ENCODE measurements at places on chromosomes 13 and 19. TPM values are rescaled to one million over a fixed set of nuclear protein-coding genes. Genes with fewer than 3 reads are reported as not detected.

The ZNF541 gene
- total RNA-seq: 0.90 TPM

DNA sequence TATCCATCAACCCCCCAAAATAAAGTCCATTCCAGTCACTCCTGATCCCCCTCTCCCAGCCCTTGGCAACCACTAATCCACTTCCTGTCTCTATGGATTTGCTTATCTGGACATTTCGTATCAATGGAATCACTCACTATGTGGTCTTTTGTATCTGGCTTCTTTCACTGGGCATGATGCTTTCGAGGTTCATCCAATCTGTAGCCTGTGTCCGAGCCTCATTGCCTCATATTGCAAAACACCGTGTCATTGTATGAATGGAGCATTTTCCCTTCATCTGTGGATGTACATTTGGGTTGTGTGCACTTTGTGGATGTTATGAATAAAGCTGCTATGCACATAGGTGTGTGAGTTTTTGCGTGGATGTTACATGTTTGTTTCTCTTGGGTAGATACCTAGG is 1.4 kb upstream of the FZR1 start:
- DNase-seq: no peak

DNA sequence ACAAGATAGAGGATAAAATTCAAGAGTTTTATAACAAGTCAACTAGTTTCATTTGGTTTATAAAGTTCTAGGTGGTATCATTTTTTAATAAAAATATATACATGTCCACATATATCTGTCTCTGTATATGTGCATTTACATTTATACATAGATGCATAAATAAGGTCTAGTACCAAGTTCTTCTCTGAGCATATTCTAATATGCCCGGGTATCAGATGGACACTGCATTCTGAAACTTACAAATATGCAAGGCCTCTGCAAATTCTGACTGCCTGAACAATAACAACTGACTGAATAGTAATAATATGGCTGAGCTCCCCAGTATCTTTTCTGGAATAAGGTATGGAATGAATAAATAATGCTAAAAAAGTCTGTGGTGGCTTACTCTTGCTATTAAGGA is 304.8 kb downstream of the KLF12 start:
- no peak for DNase-seq

DNA sequence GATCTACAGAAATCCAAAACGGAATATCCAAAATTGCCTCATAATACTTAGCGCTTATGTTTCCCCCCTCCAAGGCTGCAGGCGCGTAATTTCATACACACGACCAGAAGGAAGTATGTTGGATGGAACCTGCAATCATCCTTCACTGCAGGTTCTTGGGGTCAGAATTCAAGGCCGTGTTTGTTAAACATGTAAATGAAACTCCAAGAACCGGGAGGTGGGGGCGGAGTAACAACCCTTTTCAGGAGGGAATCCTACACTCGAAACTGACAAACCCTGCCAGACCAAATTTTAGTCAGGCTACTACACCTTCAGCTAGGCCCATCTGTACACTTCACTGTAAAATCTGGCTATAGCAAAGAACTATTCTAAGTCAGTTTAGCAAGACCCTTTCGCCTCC is 1.3 kb downstream of the ZNF607 start:
- DNase-seq: no peak

DNA sequence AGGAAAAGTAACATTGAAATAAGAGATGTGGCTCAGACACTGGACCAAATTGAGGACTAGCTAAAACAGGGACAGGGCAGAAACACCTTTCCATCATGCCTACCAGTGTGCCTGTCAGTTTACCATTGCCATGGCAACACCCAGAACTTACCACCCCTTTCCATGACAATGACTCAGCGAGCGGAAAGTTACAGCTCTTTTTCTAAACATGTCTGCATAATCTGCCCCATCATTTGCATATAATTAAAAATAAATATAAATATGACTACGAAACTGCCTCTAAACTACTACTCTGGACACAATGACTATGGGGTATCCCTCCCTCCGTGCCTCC is 96.0 kb downstream of the UBL3 start:
- DNase-seq: no peak

The ZNF439 gene
- 12.6 TPM for total RNA-seq

GRCh38 chr13:99227909-99228688 is 27.4 kb downstream of the UBAC2 start:
- DNase-seq: no peak

- DNase-seq: no peak
These were observed 1.2 kb downstream of the SAMD1 start for GRCh38 chr19:14089412-14089661.

DNA sequence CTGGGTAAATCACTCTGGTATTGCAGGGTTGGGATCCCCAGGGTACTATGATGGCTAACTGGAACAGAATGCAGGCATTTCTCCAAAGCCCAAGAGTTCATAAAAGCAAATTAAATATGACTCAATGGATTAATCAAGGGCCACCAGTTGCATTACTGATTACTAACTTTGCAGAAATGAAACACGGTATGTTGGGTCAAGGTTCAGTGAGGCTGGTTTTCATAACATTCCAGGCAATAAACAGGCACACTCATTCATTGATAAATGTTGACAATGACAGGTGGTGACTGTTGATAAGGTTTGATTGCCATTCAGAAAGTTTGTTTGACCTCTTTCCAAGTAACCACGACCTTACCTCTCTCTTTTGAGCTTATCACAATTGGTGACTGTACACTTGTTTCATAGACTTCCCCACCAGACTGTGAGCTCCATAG is 506 bp upstream of the AP1M1 start:
- no peak for DNase-seq

DNA sequence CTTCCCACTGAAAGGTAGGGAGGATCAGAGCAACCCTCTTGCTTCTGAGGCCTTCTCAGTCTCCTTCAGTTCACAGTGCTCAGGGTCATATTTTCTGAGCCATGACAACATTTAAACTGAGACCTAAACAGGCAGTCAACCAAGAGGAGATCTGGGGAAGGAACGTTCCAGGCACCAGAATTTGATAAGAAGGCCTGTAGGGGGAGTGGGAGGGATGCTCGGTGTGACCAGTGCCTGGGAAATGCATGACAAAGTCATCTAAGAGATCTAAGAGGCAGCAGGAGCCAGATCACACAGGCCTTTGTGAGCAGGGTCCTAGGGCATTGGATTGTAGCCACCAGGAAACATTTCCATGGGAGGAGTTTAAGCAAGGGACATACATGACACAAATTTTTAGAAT is 71.6 kb downstream of the SHISA2 start:
- no peak for DNase-seq

GRCh38 chr13:33015791-33016323 is 366 bp upstream of the KL start:
- peak; percentile 20 for DNase-seq

The ZNF93 gene
- 29.6 TPM for total RNA-seq

GRCh38 chr13:100356889-100357288 is 231.7 kb downstream of the GGACT start:
- DNase-seq: no peak

DNA sequence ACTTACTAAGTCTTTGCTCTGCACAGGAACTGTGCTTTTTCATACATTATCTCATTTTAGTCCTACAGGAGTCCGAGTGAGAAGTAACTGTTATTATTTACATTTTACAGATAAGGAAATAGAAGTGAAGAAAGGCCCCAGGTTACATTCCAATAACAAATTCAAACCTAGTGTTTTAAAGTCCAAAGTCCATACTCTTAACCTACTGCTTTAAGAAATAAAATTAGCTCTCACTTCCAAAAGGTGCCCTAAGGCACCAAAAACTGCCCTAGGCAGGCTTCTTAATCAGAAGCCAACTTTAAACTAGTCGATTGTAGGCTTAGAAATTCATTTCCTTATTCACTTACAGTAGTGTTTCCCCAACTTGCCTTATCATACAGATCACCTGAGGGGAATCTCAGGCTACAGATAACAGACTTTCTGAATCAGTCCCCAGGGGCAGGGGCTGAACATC is 555.9 kb downstream of the DIAPH3 start:
- DNase-seq: no peak

- no peak for DNase-seq
These were observed 140.9 kb downstream of the KCNRG start for GRCh38 chr13:50156140-50156539.

The TEX26 gene
- not detected for total RNA-seq

- no peak for DNase-seq
These were observed 2.0 kb upstream of the PSG6 start for GRCh38 chr19:42919757-42920079.

The URAD gene
- total RNA-seq: not detected

GRCh38 chr19:4576016-4576933 is 16.8 kb upstream of the SEMA6B start:
- peak; percentile 46 for DNase-seq

DNA sequence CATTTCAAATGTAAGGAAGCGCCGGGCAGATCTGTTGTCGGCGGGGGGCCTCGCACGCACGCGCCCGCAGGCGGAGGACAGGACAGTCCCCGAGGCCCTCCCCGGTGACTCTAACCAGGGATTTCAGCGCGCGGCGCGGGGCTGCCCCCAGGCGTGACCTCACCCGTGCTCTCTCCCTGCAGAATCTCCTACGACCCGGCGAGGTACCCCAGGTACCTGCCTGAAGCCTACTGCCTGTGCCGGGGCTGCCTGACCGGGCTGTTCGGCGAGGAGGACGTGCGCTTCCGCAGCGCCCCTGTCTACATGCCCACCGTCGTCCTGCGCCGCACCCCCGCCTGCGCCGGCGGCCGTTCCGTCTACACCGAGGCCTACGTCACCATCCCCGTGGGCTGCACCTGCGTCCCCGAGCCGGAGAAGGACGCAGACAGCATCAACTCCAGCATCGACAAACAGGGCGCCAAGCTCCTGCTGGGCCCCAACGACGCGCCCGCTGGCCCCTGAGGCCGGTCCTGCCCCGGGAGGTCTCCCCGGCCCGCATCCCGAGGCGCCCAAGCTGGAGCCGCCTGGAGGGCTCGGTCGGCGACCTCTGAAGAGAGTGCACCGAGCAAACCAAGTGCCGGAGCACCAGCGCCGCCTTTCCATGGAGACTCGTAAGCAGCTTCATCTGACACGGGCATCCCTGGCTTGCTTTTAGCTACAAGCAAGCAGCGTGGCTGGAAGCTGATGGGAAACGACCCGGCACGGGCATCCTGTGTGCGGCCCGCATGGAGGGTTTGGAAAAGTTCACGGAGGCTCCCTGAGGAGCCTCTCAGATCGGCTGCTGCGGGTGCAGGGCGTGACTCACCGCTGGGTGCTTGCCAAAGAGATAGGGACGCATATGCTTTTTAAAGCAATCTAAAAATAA is 18.2 kb downstream of the IL17D start:
- DNase-seq: peak; percentile 61

DNA sequence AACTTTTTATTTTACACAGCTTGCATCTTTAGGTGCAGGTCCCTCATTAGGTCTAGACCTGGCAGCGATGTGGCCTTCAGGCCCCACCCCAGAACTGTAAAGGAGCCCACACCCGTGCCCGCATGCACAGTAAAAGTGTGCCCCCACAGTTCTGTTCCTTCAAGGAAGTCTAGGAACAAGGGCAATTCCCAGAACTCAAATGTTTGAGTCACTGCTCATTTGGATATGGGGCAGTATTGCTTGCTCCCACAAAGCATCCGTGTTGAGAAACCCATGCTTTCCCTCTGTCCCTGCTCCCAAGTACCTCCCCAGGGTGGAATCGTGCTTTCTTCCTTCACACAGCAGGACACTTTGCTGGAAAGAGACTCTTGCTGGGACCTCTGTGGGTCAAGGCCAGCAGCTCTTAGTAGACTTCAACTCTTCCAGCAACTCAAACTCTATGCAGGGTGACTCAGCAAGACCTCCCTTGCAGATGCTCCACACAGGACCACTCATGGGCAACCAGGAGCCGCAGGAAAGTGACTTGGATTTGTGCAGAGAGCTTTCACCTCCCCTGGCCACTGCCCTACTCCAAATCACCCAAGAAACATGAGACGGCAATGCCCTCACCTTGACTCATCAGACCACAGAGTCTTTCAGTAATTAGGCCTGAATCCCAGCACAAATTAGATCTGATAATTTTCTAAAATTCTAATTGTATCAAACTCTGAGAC is 12.3 kb downstream of the SLC7A1 start:
- no peak for DNase-seq

GRCh38 chr13:48819899-48820298 is 155.8 kb upstream of the FNDC3A start:
- DNase-seq: no peak

The UBE2S gene
- total RNA-seq: 3.2 TPM

The GNG8 gene
- not detected for total RNA-seq

- DNase-seq: no peak
These were observed 329.2 kb upstream of the TSHZ3 start for GRCh38 chr19:31678421-31678820.

DNA sequence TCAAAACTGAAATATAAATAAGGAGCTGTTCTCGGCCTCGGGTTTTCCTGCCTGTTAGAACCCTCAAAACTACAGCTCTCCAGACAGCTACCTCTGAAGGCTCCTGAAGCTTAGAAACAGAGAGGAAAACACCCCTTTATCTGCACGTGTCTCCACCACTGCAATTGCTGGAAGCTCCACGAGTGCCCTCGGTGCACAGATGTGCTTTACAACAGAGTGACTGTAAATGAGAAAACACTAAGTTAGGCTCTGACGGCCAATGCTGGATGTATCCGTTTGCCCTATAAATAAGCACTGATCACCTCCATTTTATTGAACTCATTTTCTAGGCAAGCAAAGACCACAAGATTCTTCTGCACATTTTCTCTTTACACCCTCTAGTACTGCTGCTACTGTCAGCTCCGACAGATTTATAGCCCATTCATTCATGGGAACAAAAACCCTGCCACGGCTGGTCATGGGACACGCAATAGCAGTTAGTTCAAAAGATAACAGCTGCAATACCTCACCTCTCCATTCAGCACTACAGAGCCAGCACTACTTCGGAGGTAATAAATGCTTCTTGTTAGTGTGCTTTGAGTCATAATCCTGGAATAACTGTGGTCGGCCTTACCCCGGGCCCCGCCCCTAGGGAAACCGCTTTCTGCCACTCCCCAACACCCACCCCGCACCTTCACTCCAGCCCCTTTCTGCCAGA is 241.1 kb upstream of the ZNF507 start:
- peak; percentile 39 for DNase-seq

DNA sequence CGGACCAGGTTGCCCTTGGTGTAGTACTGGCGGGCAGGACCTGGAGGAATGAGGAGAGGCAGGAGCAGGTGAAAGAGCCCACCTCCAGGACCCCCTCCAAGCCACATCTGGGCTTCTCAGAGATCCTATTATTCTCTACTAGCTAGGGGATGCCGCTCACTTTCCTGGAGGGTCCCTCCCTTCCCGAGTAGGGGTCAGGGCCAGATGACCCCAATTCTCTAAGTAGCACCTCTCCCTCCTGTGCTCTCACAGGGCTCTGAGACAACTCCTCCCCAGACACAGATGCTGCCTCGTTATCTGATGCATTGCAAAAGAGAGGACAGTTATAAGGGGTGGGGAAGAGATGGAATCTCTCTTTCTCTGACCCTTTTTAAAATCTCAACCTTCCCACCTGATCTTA is 22.9 kb downstream of the GP6 start:
- DNase-seq: no peak

DNA sequence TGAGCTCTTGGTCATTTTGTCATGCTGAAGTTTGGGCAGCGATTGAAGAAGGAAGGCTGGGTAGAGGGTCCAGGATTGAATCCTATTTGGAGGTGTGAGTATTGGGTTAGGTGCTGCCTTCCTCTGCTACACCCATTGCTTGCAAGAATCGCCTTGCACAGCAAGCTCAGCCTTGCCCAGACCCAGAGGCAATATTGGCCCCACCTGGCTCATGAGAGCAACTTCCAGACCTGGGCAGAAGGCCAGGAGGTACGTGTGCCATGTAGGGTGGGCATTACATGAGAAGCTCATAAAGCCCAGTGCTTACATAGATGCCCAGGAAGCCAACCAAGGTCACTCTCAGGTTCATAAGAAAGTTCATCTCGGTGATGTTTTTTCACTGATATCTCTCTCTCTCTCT is 718.0 kb downstream of the EFNB2 start:
- no peak for DNase-seq
